ENCODE measurements at places on chromosomes 3 and 15. TPM values are rescaled to one million over a fixed set of nuclear protein-coding genes. Genes with fewer than 3 reads are reported as not detected.

Gene MLF1
- 79.2 TPM for total RNA-seq

Gene XCR1
- total RNA-seq, result not detected

Gene TTC14
- total RNA-seq, result 18.5 TPM

Gene ADGRG7
- total RNA-seq, result 0.13 TPM

Gene GOLGA6A
- total RNA-seq, result not detected

Gene KY
- total RNA-seq, result 3.9 TPM

Gene COX5A
- total RNA-seq, result 804 TPM

Gene SERINC4
- 0.43 TPM for total RNA-seq

Gene LRRC31
- total RNA-seq, result not detected

Gene WNT5A
- 0.92 TPM for total RNA-seq

Gene STRC
- 0.24 TPM for total RNA-seq

Gene OXTR
- total RNA-seq, result 0.30 TPM

Gene CLDND1
- 80.8 TPM for total RNA-seq

Gene HESX1
- 0.57 TPM for total RNA-seq

Gene MED12L
- total RNA-seq, result 5.5 TPM

Gene PSTPIP1
- 2.7 TPM for total RNA-seq

Gene RPN1
- total RNA-seq, result 84.9 TPM

Gene C3orf38
- 15.6 TPM for total RNA-seq

Gene KCNMB3
- 1.9 TPM for total RNA-seq

Gene ZPLD1
- not detected for total RNA-seq

Gene SOX14
- not detected for total RNA-seq

Gene TERC
- 0.86 TPM for total RNA-seq
